Stimulated activated CD4-positive, alpha-beta T cell treated with anti-CD3 and anti-CD28 coated beads, Interleukin-15, amount 100 ng/mL, for 48 hours (primary cell): ENCODE measurements at places on chromosomes 3 and 15.

DNA sequence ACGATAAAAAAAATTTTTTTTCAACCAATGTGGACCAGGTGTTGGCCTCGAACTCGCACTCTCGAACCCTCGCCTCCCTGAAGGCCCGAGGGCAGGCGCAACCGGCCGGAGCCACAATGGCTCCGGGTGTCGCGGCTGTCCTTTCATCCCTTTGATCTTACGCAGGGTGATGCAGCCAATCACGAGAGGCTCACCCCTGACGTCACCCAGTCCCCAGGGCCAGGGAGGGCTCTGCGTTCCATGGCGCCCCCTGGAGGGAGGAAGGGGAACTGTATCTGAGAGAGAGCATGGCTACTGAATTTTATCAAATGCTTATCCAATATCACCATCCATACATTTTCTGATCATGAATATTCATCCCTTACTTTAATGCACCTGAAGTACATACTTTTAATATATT, 15.4 kb upstream of the GMNC start:
- no peak for DNase-seq

DNA sequence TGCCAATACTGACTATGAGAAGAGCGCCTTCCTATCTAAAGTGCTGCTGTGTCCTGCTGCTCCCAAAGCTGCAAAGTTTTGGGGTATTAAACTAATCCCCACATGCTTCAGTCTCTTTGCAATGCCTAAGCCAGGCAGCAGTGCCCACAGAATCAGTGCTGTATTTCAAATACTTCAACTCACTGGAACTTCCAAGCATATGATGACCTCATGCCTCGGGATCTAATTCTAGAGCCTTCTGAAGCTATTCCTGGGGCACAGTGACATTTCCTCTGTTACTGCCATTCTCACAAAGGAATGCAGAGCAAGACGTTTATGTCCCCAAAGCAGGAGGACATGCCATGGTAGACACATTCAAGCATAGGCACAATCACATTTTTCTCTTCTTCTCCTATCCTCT, 78.5 kb downstream of the CD200 start:
- DNase-seq: no peak

GRCh38 chr15:23857028-23857641, 170.0 kb upstream of the NDN start:
- DNase-seq: no peak

DNA sequence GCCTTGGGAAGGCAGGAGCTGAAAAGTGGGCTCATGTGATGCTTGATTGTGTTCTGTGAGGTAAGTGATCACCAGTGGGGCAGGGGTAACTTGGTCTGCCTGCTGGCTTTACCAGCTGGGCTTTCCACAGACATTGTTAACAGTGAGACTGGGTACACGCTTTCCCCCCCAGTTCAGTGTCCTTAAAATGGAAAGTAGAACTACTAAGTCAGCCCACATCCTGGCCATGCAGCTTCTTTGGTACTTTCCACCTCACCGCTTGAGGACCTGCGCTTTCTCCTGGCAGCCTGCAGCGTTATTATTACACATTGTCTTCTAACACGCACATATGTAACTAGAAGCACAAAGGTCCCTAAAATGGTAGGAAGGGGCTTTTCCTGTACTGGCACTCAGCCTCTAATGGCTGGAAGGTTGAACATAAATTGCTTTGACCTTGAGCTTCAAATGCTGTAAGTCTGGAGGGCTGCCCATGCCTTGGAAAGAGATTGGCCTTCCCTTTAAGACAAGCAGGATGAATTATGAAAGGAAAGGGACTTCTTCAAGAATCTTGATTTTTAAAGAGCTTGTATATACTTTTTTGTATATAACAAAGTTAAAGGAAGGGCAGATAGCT, 216.1 kb upstream of the ROPN1 start:
- no peak for DNase-seq

DNA sequence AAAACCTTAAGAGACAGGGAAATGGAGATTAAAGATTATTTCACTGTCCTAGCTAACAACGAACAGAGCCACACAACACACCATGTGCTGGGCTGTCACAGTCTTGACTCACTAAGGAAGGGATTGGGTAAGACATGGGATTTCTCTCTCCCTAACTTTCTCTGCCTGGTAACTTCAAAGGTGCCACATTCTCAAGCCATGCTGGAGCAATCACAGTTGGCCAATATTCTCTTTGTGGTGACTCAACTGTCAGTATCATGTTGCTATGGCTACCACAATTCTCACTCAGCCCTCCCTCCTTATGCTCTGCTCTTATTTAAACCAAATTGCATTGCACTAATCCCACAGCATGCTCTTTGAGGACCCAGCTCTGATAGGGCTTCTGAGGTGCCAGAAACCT, 74.0 kb downstream of the OXNAD1 start:
- DNase-seq: no peak
